AG04450 (cell line): ENCODE measurements at places on chromosomes 7 and 10.

DNA sequence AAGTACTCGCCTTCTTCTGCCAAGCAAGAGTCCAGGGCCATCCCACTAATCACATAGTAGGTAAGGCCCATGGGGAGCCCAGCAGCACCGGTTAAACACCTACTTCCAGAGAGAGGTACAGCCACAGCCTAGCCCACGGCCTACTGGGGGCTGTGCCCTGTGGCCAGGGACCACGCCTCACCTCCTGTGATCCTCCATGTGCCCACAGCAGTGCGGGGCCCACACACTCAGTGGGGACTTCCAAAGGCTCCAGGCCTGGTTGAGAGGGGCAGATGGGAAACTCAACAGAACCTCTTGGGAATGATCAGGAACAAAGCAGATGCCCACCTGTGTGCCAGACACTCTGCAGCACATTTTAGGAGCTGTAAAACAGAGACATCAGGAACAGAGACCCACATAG lies 19.7 kb downstream of the AFAP1L2 start:
- DNase-seq = no peak

DNA sequence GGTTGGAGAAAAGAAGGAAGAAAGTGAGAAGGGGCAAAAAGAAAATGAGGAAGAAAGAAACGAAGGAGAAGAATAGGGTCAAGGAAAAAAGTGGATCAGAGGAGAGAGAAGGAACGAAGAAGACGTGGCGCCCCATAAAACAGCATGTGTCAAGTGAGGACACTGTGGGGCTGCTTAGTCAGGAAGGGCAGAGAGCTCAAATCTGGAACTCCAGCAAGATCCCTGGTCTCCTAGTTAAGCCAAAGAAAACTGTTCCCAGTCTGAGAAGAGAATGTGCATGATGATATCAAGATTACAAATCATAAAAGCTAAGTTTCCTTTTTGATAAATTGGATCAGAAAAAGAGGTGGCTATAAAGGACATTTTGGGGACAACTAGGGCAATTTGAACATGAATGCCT lies 33.0 kb downstream of the CREB3L2 start:
- DNase-seq = no peak

- no peak for DNase-seq
Observed at GRCh38 chr7:36048902-36049240, 104.2 kb upstream of the EEPD1 start.

GRCh38 chr7:8625612-8626011 lies 192.2 kb downstream of the NXPH1 start:
- no peak for DNase-seq

DNA sequence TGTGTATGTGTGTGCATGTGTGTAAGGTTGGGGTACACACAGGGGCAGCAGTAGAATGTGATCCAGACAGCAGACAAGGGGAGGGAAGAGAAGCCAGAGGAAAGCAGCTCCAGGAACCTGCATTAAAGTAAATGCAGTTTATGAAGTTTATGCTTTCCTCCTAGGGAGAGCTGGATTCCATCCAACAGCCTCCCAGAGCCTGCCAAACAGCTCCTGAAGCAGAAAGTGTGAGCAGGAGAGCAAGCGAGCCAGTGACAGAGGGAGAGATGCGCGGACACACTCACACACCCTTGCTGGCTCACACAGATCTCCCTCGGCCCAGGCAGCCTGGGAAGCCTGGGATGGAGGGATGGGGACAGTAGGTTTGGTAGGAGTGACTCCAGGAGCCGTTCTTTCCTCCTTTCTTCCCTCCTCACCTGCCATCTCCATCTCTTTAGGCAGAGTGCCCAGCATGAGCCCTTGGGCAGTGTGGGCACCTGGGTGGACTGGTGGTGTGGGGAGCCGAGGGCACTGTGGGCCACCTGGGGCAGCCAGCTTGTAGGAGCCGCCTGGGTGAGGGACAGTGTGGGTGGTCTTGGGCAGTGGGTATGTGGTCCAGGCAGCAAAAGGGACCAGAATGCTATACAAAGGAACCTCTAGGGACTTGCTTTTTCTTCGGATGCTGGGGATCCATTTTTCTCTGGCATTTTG lies 46.1 kb downstream of the PAX2 start:
- DNase-seq = no peak

GRCh38 chr7:37198041-37198905 lies 250.4 kb downstream of the ELMO1 start:
- DNase-seq = no peak

DNA sequence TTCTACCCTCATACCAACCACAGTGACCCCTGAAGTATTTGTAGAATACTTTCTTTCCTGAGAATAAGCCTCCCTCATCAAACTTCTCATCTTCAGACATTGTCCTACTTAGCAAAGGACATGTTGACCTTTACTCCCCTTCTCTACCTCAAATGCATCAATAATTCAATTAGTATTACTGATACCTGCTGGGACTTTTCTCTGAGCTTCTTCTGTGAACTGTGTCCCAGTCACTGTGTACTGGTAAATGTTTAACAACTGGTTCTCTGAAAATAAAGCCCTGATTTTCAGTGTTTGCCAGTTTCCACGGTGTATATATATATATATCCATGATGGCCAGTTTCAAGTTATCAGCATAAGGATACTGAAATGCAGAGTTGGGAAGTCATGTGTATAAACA lies 12.2 kb downstream of the PANK1 start:
- no peak for DNase-seq

DNA sequence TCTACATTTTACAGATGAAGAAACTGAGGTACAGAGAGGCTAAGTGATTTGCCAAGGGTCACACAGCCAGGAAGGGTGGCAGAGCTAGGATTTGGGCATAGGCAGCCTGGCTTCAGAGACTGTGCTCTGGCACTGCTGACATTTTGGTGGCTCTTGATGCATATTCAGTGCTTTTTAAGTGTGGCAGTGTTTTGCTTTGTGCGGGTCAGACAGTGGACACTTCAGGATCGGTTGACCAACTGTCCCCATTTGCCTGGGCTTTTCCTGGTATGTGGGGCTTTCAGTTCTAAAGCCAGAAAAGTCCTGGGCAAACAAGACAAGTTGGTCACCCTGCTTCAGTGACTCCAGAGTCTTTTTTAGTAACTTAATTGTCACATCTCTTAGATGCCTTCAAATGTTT lies 35.0 kb downstream of the SUFU start:
- DNase-seq = no peak

- DNase-seq = no peak
Observed at GRCh38 chr10:61765176-61766087, 102.7 kb downstream of the CABCOCO1 start.

GRCh38 chr10:5711642-5712041 lies 27.0 kb downstream of the TASOR2 start:
- DNase-seq = no peak

DNA sequence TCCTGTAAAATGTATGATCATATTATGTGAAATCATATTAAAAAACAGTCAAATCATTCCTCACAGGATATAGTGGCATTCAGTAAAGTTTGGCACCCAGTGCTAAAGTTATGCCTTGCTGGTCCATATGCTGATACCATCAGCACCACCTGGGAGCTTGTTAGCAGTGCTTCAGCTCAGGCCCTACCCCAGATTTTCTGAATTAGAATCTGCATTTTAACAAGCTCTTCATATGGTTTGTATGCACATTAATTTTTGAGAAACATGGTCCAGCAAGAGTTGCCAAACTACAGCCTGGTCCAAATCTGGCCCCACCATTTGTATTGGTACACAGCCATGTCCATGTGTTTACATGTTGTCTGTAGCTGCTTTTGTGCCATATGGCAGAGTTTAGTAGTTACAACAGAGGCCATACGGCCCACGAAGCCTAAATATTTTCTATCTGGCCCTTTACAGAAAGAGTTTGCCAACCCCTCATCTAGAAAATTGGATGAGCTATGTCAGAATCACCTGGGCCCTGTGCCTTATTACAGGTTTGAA lies 30.1 kb downstream of the RAB18 start:
- no peak for DNase-seq

- no peak for DNase-seq
Observed at GRCh38 chr7:28509251-28510025, 97.1 kb downstream of the CREB5 start.
